ENCODE measurements at places on chromosomes 7 and 10.

GRCh38 chr7:155305231-155305904, 7.7 kb downstream of the INSIG1 start:
- DNase-seq: no peak

DNA sequence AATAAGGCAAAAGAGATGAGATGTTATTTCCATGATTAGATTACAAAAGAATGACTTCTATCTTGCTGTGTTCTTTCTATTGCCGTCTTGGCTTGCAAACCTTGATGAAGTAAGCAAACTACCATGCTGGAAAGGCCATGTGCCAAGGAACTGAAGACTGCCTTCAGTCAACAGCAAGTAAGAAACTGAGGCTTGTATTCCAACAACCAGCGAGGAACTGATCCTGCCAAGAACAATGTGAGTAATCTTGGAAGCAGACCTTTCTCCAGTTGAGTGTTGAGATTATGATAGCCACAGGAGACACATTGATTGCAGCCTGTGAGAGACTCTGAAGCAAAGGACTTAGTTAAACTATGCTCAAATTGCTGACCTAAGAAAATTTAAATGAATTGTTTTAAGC, 164.6 kb upstream of the GRM3 start:
- DNase-seq: no peak

- DNase-seq: no peak
Observed at GRCh38 chr10:130470973-130471372, 334.8 kb downstream of the GLRX3 start.

GRCh38 chr7:94330269-94331020, 64.2 kb upstream of the COL1A2 start:
- DNase-seq: no peak

DNA sequence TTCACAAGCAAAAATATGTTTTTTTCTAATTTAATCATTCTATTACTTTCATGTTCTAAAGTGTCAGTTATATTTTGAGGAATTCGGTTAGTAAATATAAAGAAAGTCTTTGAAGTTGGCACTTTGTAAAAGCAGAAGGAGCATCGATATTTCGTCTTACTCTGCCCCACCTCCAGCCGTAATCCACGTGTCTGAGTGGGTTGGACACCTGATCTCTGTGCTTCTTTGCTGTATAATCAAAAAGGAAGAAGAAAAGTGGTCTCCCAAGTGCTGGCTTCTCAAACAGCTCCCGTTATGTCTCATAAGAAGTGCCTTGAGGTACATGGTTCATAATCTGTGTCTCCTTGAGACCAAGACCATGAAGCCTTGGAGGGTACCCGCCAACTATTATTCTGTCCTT, 19.8 kb downstream of the PRKAR2B start:
- DNase-seq: no peak
